Stimulated activated CD8-positive, alpha-beta memory T cell treated with anti-CD3 and anti-CD28 coated beads, Interleukin-15, amount 100 ng/mL, for 1 hour (primary cell): ENCODE measurements at places on chromosomes 1 and 21.

DNA sequence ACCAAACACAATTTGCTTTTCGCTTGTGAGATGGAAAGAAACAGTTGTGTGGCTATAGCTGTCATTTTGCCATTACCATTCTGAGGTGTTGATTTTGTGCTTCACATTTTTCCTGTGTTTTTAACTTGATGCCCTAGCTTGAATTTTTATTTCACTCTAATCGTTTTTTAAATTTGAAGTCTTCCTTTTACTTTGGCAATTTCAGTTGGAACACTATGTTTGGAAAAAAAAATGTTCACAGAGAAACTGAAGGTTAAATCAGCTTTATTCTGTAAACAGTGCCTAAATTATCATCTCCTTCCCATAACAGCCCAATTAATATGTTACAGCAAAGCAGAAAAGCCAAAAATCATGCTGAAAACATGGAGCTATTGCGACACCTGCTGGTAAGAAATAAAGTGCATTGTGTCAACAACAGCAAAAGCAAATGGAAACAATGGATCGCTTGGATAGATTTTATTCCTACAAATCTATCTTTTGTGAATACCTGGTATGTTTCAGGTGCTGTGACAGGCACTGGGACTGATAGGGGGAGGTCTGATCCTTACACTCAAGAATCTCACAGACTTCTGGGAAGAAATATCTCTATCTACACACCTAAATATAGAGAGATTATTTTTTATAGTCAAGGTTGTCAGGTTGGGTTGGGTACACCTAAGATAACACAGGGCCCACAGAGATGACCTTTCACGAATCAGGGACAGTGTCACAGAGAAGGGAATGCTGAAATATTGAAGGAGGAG lies 16.2 kb upstream of the ERICH3 start:
- DNase-seq = peak; percentile 14

- DNase-seq = no peak
Observed at GRCh38 chr1:185213091-185213490, 56.1 kb downstream of the SWT1 start.

DNA sequence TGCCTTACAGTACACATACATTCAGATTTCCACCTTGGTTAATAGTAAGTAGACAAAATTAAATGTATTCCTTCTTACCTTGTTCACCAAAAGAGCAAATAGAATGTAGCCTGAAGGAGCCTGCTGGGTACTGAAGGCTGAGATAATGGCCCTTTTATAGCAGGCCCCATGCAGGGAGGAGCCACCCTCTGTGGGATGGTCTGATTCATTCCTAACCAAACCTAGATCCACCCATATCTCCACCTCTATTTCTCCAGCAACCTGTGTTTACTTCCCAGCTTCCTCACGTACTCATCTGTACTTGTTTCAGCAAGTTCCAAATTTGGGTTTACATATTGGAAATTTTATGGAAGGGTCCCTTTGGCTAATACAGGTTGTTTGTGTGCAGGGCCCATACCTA lies at the start of gene FLG:
FLG (minus strand) TSS at position 129 of the 400 bp plus-strand sequence. CDS start 9,783 bp downstream, outside the sequence.
- DNase-seq = no peak

- no peak for DNase-seq
Observed at GRCh38 chr1:19439464-19440171, 45.7 kb downstream of the CAPZB start.

DNA sequence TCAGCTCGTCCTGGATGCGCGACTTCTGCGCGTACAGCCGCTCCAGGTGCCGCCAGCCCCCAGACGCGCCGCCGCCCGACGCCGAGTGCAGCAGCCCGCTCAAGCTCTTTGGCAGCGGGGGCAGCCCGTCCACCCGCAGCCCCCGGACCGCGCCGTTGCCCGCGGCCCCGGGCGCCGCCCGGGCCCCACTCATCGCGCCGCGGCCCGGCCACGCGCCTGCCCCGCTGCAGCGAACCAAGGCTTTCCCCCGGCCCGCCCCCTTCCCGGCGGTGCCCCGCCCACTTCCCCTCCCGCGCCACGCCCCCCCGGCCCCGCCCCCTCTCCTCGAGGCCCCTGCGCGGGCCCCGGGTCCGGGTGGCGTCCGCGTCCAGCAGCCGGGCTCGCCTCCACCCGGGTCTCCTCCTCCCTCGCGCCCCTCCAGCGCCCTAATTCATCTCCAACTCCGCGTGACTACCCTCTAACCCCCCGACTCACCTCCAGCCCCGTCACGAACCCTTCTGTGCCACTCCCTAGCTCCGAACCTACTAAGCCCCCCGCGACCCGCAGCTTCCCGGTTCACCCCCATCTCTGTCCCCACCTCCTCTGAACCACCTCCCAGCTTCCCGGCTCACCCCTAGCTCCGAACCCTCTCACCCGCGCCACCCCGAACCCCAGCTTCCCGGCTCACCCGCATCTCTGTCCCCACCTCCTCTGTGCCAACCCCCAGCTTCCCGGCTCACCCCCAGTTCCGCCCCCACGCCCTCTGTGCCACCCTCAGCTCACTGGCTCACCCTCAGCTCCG lies at the start of gene FAM89A:
FAM89A (minus strand) TSS at position 236 of the 781 bp plus-strand sequence; CDS start at position 193, 43 bp downstream.
- DNase-seq = peak; percentile 56

- no peak for DNase-seq
Observed at GRCh38 chr1:59183749-59184317, 113.1 kb upstream of the FGGY start.

DNA sequence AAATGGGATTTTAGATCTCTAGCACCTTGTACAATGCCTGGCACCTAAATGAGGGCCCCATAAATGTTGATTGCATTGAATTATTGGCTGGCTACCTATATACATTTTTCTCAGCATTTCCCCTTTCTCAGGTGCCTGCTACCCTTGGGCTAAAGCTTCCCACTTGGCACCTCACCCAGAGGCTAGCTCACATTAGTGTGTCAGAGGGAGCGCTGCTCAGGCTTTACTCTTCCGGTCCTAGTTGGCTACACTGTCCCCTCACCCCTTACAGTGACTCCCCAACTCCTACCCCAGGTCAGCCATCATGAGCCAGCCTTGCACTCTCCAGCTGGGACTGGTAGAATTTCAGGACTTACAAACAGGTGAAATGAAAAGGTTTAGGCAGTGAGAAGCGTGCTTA lies 9.5 kb downstream of the TRAF5 start:
- no peak for DNase-seq

GRCh38 chr21:16424331-16424751 lies 694.6 kb downstream of the USP25 start:
- no peak for DNase-seq

GRCh38 chr1:111192074-111192473 lies 8.4 kb downstream of the DENND2D start:
- no peak for DNase-seq

GRCh38 chr21:31658053-31658452 lies 1.4 kb upstream of the SOD1 start:
- DNase-seq = no peak

DNA sequence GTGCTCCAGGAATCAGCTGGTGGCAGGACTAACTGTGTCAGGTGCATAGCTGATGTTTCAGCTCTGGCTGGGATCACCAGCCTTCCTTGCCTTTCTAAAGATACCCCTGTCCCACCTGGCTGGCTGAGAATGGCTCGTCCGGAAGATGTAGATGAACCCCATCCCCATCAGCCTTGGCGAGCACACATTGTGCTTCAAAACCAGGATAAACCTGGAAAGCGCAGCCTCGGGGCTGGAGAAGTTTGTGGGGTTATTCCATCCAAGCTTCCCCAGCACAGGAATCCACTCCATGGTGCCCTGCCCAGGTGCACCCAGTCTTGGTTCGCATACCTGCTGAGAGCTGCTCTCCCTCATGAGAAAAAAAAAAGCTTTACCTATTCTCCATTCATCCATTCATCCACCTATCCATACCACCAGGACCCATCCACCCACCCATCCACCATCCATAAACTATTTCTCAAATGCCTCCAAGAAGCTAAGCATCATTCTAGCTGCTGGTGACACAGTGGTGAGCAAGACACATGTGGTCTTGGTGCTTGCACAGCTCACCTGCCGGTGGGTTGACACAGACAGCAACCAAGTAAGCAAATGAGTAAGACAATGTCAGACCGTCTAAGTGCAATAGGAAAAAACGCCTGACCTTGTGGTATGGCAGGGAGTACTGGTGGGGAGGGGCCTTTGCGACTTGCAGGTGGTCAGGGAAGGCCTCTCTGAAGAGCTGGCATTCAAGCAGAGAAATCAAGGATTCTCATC lies 94.0 kb downstream of the DMRTB1 start:
- DNase-seq = no peak

DNA sequence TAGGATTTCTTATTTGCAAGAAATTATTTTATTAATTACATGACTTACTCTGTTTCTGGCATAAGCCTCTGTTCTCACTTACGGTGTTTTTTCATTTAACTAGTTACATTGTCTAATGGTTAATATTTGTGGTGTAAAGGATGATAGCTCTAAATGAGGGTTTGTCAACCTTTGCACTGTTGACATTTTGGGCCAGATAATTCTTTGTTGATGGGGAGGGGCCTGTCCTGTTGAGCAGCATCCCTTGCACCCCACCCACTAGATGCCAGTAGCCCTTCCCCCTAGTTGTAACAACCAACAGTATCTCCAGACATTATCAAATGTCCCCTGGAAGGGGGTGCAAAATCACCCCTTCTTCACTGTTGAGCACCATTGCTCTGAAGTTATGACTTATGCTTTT lies 83.6 kb upstream of the SLC44A3 start:
- DNase-seq = no peak

- no peak for DNase-seq
Observed at GRCh38 chr1:201285846-201286245, 2.5 kb downstream of the PKP1 start.

DNA sequence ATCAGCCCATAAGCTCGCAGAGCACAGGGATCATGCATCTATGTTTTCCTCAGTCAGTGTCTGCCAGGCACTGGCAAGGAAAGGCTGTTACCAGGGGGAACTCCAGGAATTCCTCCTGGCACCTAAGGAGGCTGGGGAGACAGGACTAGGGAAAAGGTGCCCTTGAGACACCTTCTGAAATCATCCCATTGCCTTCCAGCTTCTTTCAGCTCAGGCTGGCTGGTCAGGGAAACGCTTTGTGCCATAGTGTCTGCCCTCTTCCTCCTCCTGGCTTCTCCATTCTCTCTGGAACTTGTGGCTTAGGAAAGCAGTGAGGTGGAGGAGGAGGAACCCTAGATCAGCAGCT lies 13.8 kb downstream of the LMNA start:
- no peak for DNase-seq
